NCI-H187 (cell line): ENCODE measurements at places on chromosomes 12 and 14.

DNA sequence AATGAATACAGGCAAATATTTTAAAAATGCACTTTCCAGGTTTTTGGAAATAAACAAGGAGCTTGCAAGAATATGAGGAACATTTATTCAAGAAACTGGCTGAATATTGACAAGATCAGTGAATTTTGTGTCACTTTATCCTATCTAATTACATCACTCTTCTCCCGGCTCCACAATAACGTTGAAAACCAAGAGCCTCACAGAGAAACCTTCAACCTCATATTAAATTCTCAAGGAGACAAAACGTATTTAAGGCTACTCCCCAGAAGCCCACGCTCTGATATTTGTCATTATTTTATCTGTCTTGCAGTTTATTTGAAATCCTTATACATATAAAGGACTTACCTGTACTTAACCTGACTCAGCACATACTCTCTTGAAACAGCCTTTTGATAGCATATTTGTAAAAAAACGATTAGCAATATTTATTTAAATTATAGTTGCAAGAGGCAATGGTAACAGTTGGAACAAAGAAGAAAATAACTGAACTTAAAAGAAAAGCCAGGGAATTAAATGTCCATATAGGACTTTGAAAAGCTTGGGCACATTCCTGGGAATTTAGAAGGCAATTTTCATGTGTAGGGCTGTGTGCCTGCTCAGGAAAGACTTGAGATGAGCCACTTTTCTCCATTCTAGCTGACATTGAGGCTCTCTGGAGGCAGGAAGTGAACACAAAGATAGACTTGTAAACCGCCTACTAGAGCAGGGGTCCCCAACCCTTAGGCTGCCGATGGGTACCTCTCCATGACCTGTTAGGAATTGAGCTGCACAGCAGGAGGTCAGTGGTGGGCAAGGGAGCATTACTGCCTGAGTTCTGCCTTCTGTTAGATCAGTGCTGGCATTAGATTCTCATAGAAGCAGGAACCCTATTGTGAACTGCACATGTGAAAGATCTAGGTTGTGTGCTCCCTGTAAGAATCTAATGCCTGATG, 636.4 kb downstream of the SLC16A7 start:
- no peak for DNase-seq

DNA sequence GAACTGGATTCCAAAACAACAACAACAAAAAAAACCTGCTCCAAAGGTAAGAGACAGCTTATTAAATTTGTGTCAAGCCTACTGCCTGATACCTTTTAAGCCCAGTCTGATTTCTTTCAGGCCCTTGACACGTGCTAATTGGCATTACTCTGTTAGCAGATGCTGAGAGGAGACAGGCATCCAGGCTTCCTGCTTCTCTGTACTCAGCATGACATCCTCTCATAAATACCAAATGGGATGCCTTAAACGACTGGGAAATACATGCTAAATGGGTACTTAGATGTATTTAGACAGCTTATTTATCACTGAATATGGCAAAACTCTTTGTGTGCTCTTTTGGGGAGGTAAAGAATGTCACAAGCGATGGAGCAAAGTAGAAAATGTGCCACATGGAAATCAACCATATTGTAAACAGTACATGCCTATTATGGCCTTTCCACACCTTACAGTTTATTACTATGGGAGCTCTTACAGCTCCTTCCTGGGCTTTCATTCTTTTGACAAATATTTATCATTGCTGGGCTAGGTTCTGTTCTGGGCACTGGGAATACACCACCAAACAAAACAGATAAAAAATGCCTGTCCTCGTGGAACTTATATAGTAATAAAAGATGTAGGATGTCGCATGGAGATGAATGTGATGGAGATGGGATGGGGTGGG, 11.5 kb upstream of the PCED1B start:
- DNase-seq: no peak

DNA sequence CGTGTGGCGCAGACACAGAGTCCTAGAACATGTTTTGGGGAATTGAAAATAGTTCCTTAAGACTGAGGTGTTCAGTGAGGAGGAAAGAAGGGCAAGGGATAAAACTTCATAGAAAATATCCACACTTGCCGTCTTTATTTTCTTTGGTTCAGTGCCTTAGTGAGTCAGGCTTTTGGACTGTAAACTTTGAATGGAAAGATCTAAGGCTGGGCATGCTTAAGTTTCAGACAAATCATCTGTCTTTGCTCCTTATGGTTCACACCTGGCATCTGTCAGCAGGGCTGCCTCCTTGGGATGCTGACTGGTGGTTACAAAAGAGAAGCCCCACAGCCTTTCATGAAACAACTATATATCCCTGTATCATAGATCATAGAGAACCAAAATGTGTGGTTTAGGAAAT, 136.3 kb upstream of the PRICKLE1 start:
- no peak for DNase-seq

- no peak for DNase-seq
These were observed 1123.6 kb upstream of the SEL1L start for GRCh38 chr14:82657186-82657675.

DNA sequence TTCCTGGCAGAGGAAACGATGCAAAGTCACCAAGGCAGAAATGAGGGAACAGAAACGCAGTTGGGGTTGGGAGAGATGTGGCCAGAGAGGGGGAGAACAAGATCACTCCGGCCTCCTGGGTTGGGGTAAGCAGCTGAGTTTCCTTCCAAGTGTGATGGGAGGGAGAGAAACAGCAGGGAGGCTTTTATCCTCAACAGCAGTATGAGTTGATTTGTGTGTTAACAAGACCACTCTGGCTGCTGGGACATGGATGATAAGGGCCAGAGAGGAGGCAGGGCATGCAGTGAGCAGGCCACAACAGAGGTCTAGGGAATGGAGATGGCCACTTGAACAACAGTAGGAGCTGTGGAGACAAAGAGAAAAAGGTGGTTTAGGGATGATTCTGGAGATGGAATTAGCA, 66.8 kb downstream of the GLRX5 start:
- DNase-seq: no peak

DNA sequence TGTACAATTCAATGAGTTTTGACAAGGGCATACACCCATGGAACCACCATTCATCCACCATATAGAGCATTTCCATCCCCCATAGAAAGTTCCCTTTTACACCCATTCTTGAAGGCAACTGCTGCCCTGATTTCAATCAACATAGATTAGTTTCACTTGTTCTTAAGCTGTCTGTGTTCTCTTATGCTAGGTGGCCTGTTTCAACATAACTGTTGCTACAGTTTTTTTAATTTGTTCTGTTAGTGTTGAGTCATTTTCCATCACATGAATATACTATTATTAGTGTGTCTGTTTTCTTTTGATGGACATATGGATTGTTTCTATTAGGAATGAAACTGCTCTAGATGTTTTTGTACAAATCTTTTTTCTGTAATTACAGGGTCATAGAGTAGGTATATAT, 123.4 kb downstream of the PTPRQ start:
- no peak for DNase-seq

DNA sequence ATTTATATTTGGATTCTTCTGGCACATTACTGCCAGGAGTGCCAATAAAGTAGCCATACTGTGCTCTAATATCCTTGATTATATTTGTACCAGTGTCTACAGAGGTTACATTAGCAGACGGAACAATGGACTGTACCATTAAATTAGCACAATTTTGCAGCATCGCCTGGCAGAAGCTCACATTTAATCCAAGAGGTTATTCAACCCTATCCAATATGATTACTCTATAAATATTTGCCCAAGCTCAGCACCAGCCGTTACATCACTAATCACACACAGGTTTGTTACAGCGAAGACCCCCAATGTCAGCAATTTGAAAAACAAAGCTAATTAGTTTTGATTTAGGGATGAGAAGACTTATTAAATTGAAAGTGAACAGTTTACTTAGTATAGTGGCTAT, 16.9 kb upstream of the MGST1 start:
- no peak for DNase-seq

DNA sequence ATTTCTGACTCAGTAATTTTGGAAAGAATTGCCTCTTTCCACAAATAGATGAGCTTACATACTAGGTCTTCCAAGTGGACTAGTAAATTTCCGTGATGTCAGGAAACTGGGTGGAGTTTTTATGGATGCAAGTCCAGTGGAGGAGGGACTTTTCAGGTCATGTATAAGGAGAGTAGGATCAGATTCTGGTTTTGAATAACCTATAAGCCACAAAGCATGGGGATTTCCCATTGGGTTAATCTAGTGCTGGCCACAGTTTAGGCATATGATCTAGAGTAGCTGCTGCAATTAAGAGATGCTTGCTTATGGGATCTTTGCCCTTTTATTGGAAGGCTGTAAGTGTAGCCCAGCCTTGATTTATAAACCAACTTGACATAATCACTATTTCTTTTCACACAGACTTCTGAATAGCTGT, 33.8 kb downstream of the STK38L start:
- DNase-seq: no peak

DNA sequence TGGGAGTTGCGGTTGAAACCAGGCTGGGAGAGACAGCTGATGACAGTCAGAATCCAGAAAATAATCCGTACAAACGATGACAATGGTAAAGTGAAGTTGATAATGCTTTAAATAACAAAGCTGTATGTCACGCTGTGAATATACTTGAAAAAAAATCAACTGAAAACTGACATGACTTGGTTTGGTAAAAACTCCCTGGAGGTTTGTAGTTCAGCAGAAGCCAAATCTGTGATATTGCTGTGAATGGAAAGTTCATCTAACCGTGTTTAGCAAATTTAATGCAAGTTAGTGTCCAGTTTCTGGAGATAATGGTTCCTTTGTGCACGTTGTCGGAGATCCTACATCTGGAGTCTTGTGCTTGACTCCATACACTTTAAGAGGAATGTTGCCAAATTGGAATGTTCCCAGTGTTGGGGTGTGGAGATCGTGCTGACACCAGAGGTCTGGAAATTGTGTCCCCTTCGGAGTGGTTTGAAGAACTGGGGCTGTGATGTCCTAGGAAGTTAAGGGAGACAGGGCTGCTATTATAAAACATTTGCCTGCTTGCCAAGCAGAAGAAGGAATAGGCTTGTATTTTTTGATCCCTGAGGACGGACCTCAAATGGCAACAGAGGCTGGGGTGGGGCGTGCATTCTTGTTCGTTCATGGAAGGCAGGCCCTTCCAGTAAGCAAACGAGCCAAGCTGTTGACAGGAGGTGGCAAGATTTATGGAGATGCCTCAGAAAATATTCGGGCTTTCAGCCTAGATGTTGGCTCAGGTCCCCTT, 30.6 kb downstream of the PPFIBP1 start:
- no peak for DNase-seq

DNA sequence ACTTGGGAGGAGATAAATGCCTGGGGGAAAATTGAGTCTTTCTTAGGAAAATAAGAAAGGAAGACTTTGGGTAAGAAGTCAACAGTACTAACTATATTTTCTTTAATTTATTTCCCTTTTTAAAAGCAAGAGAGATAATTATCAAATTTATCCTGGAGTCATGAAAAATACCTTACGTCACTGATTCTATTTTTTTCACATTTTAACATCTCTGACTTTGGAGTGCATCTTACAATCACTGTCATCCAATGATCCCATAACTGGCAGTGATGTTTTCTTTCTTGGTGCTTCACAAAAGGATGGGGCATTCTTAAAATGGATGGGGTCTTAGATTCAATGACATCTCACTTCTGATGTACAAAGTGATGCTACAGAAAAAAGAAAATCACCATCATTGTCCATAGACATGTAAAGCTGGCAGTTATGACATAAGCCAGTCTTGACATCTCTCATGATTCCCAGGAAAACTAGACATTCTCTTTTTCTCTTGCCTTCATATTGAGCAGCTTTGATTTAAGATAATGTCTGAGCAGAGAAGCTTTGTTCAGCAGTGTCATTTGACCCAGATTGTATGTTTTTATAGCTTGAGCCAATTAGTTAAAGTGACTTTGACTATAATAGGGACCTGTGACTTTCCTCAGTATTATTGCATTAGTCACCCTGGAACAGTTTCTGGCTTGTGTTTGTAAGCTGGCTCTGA, 236.2 kb downstream of the EGLN3 start:
- no peak for DNase-seq

DNA sequence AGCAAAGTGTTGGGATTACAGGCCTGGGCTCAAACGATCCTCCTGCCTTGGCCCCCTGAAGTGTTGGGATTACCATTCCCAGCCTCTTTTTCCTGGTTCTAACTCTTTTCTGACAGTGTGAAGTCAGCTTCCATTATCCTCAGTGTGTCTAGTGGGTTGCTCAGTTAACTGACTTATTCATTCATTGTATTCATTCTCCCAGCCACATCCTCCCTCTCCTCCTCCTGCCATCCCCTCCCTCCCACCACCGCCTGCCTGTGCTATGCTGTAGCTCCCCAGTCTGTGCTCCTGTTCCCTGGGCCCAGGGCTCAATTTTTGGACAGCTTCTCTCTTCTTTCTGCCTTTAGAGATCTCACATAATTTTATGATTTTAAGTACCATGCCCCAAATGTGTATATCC, 19.4 kb downstream of the ATP6V0A2 start:
- no peak for DNase-seq

DNA sequence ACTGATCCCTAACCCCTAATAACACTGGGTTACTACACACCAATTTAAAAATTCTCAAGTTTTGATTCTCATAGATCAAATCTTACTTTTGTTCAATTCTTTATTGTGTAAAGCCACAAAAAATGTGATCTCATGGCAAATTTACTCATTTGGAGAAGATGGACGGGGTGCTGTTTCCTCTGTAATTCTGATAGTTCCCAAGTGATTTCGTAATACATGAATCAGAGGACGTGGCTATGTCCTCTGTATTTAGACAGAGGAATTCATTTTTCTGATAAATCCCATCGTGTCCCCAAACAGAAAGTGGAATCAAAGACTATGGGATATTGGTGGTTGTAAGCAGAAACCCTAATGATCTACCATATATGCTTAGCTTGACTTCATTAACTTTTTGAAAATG, 76.6 kb upstream of the GNG2 start:
- DNase-seq: no peak

GRCh38 chr14:26382901-26383685, 214.7 kb downstream of the NOVA1 start:
- no peak for DNase-seq

GRCh38 chr14:54444681-54445080, 3.5 kb upstream of the CNIH1 start:
- DNase-seq: no peak

DNA sequence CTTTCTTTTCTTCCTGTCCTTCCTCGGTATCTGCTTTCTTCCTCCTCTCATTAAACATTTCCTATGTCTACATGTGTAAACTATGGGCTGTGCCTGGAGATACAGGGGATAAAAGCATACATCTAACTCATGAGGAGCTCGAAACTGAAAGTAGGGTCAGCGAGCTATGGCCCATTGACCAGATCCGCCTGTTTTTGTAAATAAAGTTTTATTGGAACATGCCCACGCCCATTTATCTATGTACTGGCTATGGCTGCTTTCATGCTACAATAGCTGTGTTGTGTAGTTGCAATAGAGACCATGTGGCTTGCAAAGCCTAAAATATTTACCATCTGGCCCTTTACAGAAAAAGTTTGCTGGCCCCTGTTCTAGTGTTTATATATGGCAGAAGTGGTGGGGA, 500.8 kb upstream of the GARIN6 start:
- no peak for DNase-seq
